ENCODE measurements at places on chromosomes 2 and 18.

DNA sequence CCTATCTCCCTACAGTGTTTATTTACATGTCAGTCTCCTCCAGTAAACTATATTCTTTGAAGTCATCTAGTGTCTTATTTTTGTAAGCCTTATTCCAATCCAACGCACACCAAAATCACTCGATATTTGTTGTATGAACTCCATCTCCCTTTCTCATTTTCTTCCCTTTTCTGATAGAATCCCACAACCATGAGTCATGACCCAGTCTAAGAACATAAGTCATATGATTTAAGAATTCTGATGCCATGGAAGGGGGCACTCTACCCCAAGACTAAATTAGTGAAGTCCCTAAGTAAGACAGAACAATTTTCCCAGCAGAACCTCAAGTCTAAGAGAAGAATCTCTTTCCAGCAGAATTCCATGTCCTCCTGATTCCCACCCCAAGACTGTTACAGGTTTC is 5.4 kb downstream of the CHMP3 start:
- DNase-seq = no peak

GRCh38 chr18:66623821-66624220 is 19.9 kb upstream of the CDH19 start:
- no peak for DNase-seq

DNA sequence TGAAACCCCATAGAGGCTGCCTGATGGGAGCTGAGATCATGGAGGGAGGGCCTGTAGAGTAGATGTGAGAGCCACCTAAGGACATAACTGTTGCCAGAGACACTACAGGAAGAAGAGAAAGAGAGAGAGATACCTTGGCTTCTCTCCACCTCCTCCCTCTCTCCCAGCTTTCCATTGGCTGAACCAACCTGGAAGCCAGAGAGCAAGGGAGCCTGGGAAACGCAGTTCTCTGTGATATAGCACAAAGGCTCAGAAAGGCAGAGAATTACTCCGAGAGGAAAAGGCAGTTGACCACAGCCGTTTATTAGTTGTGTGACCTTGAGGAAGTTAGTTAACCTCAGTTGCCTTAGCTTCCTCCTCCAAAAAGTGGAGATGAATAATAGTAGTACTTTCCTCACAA is 37.7 kb upstream of the MAT2A start:
- DNase-seq = no peak

GRCh38 chr2:164711766-164712138 is 90.5 kb upstream of the GRB14 start:
- no peak for DNase-seq

- DNase-seq = no peak
These were observed 237.8 kb downstream of the DCC start for GRCh38 chr18:52577795-52578194.

- no peak for DNase-seq
These were observed 16.5 kb downstream of the GREB1 start for GRCh38 chr2:11550302-11550701.

DNA sequence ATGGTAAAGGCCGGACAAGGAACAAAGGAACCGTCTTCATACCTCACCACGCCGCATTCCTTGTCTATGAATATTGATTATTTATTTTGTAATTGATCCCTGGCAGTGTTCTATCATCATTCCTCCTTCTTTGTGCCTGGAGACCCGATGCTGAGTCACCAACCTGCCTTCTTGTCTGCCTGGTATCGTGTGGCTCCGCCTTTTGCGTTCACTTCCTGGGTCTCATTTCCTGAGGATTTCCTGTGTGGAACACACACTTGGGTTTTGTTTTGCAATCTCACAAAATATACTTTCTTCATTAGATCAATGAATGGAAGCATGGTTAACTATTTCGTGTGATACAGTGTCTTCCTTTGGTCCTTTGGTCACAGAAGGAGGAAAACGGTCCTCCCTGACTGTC is 95.5 kb upstream of the SNTG2 start:
- DNase-seq = no peak

- DNase-seq = no peak
These were observed 38.0 kb downstream of the NPC1 start for GRCh38 chr18:23548275-23548674.

DNA sequence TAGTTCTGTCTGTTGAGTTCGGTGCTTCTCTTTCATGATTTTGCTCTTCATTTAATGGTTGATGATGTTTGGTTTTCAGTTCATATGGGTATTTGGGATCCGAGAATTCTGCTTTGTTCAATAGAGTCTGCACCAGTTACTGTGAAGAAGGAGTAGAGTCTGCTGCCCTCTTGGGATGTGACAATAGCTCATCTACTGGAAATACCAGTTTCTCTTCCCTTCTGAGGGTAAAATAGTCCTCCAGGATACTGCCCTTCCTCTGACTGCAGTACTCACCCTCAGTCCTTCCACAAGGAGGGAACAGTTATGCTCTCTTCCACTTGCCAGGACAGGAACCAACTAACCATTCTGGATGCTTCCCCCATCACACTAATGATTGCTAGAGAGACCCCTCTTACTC is 12.5 kb upstream of the TNFAIP6 start:
- no peak for DNase-seq

DNA sequence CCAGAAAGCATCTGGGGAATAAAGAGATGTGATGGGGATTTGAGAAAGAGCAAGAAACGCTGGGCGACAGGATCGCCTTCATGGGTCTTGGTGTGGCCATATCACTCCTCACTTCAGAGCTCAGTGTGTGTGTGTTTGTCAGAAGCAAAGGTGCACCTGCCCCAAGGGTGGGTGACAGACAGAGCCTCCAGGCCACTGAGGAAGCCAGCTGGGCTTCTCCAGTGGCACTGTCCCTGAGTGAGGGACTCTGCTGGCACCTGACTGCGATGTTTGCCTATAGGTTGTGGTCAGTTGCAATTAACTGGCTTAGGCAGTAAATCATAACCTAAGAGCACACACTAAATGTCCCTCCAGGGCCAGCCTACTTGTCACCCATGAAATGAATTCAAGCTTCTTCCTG is 23.5 kb upstream of the GNAL start:
- DNase-seq = no peak

GRCh38 chr2:853203-853870 is 97.3 kb upstream of the SNTG2 start:
- no peak for DNase-seq

DNA sequence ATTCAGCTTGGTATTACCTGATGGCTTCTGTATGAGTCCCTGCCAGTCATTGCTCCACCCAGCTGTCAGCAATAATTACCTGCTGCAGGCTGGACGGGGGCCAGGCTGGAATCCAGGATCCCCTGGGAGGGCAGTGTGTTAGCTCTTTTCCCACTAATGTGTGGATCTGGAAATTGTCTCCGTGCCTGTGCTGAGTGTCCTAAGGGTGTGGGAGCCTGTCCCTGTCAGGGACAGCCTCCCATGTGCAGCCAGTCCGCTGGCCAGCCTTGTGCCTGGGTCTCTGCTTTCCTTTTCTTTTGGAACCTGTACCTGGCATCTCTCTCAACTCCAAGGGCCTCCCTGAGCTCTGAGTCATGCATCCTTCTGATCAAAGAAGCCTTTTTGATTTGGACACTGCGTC is 107.2 kb upstream of the SPRED2 start:
- no peak for DNase-seq

DNA sequence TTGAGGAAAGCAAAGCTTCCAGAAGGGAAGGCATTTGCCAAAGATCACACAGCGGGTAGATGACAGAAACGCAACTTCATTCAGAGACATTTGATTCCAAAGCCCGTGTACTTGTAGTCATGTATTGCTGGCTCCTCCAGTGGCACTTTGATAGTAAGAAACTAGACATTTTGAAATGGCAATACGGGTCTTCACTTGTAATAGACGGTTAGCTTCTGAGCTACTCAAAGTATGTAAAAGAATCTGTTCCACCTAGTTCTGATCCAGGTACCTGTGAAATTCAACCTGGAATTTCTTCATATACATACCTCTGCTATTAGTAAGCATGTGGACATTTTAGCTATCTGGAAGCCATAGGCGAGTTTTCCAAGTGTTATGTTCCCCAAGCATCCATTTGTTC is 1.7 kb upstream of the MYOM1 start:
- no peak for DNase-seq

- no peak for DNase-seq
These were observed 343.1 kb downstream of the CBLN2 start for GRCh38 chr18:72201032-72201431.

GRCh38 chr2:184633726-184634125 is 35.4 kb downstream of the ZNF804A start:
- no peak for DNase-seq

DNA sequence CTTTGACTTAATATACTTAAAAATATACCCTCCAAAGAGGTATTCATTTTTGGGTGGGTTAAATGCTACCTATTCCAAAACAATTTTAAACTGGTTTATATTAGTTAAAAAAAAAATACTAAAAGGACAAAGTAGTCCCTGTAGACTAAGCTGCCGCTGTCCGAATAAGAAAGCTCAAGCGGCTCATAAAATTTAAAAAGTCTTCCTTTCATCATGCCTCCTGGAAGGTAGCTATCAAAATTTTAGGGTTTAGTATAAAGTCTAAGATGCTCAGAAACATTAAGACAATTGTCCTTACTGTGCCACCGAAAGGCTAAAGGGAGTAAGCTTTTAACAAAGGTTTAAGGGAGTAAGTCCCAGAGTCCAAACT is 440 bp upstream of the UGGT1 start:
- DNase-seq = no peak

- DNase-seq = no peak
These were observed 10.2 kb downstream of the RAB10 start for GRCh38 chr2:26043862-26044696.

DNA sequence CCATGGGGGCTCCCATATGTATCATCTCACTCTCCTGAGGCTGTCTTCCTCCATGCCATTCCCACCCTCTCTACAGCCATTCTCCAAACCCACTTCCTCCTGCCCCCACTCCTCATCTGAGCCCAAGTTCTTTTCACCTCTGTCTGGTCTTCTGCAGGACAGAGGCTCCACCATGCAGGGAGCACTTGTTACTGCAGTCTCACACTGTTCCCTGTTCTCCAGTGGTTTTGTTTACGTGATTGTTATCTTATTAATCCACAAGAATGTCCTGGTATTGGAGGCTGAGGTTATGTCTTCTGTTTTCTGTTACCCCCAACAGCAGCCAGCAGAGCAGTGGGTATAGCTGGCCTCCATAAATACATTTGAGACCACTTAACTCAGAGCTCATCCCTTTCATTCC is 51.4 kb downstream of the PAX8 start:
- DNase-seq = no peak

- no peak for DNase-seq
These were observed 285.4 kb downstream of the NRXN1 start for GRCh38 chr2:50746526-50746925.

DNA sequence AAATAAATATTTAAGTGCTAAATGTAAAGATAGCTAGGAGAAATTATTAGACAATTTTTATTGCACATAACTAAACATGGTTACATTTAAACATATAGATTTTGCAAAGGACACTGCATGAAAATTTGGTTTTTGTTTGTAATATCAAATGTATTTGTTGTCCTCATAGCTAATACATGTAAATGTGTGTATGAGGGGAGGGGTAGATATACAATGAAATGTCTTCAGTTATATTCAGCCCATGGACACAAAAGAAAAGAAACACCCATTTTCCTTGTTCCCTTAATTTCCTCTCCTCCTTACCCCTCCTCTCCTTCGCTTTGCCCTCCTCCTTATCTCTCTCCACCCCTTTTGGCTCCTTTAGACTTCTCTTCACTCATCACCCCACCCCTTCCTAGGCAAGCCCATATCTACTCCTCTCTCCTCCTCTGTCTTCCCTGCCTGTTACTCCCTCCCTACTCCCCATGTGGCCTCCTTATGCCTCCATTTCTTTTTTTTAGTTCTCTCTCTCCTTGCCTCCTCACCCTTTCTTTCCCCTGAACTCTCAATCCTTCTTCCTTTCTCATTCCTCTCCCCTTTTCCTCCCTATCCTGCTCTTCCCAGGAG is 1.4 kb downstream of the COL3A1 start:
- no peak for DNase-seq

GRCh38 chr2:7225848-7226247 is 308.6 kb downstream of the RNF144A start:
- DNase-seq = no peak

DNA sequence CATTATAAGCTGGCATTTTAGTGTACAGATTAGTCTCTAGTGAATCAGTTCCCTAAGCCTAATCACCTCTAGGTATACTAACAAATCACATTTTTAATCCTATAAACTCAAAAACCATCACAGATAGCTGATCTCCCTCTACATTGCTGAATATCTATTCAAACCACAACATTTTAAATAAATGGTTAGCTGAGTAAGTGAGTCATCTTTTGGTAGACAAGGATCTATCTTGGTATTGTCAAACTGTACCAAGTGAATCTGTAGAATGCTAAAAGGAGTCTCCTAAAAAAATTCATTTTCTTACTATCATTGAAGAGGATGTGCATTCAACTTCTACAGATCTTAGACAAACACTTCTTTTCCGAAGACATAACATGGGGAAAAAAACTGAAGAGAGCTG is 40.7 kb downstream of the INO80D start:
- DNase-seq = no peak

GRCh38 chr2:173631127-173631460 is 276.4 kb downstream of the CDCA7 start:
- no peak for DNase-seq

- DNase-seq = no peak
These were observed 7.0 kb downstream of the RNPEPL1 start for GRCh38 chr2:240575101-240575965.

- no peak for DNase-seq
These were observed 27.4 kb downstream of the EVX2 start for GRCh38 chr2:176056406-176056805.

DNA sequence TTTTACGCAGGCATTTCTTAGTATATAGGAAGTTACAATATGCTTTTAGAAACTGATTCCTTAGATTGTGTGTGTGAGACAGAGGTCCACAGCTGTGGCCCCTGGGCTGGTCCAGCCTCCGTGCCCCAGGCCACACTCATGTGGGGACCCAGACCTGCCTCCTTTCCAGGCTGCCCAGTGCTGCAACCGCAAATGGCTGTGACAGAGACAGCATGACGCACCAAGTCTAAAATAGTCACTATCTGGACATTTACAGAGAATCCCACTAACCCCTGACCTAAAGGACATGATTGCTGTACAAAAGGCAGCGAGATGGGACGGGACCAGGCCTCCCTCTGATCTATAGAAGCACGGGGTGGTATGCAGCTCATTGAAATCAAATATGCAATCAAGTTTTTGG is 152.2 kb downstream of the TMEM18 start:
- DNase-seq = no peak

- DNase-seq = no peak
These were observed 11.4 kb downstream of the ID2 start for GRCh38 chr2:8693157-8693821.

DNA sequence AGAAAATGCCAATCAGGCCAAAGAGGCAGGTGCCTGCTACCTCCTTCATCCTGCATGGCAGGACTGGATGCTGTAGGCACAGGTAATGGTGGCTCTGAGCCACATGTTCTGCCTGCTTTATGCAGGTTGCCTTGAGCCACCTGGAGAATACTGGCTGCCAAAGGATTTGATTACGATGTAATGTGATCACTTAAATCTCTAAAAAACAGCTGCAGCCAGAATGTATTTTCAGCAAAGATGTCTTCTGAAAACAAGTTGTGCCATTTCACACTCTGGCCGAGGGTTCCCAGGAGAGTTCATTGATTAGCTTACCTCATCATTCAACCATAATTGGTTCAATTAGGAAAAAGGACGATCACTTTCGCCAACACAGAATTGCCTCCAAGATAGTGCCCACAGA is 17.9 kb upstream of the MSGN1 start:
- DNase-seq = no peak
